HAP-1 (cell line): ENCODE measurements at places on chromosomes 1 and 21.

GRCh38 chr1:92934395-92935378 lies 26.6 kb downstream of the DIPK1A start:
- DNase-seq: peak; percentile 47

DNA sequence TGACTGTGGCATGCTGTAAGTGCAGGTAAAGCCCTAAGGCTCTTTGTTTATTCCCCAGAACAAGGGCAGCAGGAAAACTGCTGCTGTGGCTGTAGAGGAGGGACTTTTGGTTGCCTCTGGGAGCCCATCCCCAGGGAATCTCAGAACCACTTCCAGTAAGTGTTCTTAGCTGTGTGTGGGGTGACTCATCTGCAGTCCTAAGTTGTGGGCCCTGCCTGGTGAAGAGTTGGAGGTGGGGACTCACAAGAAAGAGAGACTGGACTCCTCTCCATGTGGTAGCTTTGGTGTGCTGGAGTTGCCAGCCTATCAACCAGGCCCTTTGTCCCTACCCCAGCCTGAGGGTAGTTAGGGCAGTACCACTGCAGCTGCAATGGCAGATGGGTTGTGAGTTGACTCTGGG lies 24.0 kb upstream of the DENND1B start:
- no peak for DNase-seq

DNA sequence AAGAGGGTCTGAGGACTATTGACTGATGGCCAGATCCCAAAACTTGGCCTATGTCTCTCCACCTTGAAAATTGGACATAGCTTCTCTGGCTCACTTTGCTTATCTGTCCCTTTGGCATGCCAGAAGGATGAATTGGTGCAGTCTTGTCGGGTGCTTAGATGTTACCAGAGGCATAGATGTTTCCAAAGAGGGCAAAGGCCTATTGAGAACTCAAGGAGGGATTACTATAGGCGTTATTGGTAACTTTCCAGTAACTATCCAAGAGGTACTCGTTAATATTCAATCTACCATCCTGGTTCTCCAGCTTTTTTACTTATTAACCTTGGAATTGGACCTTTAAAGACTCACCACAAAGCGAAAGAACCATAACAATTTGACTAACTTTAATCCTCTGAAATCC lies 368.3 kb upstream of the ESRRG start:
- DNase-seq: no peak

GRCh38 chr1:43052786-43053439 lies 94.2 kb upstream of the SLC2A1 start:
- DNase-seq: no peak

DNA sequence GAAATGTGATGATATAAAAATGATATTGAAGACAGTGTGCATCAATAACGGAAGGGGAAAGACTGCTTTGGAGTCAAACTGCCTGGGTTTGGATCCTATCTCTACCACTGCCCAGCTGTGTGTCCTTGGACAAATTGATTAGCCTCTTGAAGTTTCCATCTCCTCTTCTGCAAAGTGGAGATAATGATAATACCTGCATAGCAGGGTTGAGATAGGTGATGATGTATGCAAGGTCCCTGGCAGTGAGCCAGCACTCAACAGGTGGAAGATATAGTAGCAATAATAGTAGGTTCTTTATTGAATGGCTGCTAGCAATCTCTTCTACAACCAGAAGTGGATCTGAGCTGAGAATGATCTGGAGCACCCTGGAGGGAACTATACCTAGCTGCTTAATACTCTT lies 166.7 kb downstream of the MIS18A start:
- DNase-seq: no peak

DNA sequence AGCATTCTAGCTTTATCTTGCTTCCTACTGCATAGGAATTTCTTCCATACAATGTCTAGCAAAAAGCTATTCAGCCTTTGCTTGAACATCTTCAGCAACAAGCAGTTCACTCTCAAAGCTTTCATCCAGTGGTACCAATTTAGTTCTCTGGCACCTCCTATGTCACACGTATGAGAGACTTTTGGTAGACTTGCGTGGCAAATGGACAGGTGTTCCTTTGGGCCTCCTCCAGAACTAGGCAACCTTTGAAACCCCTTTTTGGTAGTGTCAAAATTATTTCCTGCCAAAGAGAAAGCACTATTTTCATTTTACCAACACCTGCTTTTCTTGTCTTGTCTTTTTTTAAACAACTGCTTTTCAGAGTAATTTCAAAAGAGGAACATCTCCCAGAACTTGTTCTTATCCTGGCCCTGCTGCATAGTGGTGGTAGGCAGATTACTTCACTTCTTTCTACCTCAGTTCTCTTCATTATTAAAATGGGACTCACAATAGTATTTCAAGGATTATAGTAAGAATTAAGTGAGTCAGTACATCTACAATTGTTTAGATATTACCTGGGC lies 122.4 kb downstream of the MAST2 start:
- no peak for DNase-seq

DNA sequence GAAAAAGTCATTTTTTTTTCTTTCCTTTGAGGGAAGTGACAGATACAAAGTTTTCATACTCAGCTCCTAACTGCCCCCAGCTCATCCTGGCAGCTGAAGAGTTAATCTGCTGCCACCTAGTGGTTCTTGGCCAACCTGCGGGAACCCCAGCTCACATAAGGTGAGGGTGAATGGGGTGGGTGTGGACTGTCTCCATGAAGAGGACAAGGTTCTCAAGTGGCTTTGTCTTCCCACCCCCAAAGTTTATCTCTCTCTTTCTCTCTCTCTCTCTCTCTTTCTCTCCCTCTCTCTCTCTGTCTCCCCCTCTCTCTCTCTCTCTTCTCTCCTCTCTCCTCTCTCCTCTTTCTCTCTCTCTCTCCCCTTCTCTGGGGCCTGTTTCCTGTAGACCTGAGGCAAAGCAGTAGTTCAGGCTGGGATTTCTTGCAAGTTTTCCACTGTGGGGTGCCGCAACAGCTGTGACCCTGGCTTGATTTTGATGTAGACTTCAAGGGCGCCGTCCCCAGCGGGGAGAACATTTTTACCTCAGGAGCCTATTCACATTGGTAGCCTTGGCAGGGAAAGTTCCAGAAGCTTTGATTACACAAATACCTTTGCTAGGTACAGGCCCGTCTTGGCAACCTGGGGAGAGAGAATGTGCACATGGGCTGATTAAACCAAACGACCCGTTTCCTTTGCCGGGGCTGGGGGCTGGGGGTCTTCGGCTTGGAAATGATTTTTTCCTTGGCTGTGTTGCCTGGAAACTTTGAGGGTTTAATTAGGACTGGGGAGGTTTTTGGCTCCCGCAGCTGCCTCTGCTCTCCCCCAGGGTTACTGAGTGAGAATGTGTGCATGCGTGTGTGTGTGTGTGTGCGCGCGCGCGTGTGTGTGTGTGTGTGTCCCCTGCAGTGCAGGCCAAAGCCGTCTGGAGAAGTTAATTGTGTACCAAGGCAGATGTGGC lies 135.9 kb downstream of the TM2D1 start:
- DNase-seq: peak; percentile 84

- DNase-seq: no peak
Measured at GRCh38 chr1:16906873-16907272, 11.1 kb downstream of the RNU1-2 start.

GRCh38 chr1:22223176-22223575 lies 80.3 kb upstream of the WNT4 start:
- DNase-seq: no peak

- no peak for DNase-seq
Measured at GRCh38 chr1:166721145-166721544, 118.1 kb upstream of the POGK start.

DNA sequence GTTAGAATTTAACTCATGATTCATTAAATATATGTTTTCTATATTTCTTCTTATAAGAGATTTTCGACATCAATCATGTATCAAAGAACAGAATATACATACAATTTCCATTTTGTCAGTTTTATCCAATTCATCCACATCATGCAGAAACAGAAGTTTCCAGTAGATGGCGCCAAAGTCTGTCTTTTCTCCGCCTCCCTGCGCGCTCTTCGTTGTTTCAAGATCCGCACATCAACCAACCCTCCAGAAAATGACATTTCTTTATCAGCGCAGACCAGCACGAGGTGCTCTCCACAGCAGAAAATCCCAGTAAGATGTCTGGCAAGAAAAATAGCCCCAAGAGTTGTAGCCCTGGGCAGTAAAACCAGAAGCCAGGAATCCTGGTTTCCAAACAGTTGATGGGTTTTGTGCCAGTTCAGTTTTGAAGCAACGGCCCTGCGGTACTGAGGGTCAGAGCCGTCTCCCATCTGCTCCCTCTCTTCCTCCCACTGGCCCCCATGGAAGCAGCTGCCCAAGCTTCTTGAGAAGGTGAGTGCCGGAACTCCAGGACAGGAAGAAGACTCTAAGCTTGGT lies 38.6 kb upstream of the GPR137B start:
- peak; percentile 66 for DNase-seq

DNA sequence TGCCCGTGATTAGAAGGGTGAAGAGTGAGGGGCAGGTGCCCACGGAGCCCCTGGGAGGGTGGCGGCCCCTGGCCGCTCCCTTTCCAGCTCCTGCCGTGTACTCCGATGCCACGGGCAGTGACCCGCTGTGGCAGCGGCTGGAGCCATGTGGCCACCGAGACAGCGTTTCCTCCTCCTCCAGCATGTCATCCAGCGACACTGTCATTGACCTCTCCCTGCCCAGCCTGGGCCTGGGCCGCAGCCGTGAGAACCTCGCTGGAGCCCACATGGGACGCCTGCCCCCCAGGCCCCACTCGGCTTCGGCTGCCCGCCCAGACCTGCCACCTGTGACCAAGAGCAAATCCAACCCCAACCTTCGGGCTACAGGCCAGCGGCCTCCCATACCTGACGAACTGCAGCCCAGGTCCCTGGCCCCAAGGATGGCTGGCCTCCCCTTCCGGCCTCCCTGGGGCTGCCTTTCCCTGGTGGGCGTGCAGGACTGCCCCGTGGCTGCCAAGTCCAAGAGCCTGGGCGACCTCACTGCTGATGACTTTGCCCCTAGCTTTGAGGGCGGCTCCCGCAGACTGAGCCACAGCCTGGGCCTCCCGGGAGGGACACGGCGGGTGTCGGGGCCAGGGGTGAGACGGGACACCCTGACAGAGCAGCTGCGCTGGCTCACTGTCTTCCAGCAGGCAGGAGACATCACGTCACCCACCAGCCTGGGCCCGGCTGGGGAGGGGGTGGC lies 22.0 kb downstream of the PANK4 start:
- no peak for DNase-seq

GRCh38 chr1:13786541-13786940 lies 86.6 kb downstream of the PRDM2 start:
- DNase-seq: no peak

- no peak for DNase-seq
Measured at GRCh38 chr1:42282024-42282579, 52.9 kb downstream of the FOXJ3 start.

DNA sequence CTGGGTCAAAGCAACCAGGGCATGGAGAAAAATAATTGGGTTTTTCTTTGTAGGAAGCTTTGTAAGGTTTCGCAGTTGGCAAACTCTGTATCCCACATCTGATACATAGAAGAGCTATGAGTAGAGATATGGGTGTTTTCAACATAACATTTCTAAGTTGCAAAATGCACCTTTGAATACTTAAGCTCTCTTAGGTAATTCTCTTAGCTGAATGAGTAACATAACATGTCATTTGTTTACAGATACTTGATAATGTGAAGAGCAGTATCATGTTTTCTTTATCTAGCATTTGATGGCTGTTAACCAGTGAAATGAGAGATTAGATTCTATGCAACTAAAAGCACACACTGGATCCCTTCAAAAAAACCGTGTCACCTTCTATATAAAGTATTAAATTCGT lies 21.6 kb downstream of the RAVER2 start:
- no peak for DNase-seq

DNA sequence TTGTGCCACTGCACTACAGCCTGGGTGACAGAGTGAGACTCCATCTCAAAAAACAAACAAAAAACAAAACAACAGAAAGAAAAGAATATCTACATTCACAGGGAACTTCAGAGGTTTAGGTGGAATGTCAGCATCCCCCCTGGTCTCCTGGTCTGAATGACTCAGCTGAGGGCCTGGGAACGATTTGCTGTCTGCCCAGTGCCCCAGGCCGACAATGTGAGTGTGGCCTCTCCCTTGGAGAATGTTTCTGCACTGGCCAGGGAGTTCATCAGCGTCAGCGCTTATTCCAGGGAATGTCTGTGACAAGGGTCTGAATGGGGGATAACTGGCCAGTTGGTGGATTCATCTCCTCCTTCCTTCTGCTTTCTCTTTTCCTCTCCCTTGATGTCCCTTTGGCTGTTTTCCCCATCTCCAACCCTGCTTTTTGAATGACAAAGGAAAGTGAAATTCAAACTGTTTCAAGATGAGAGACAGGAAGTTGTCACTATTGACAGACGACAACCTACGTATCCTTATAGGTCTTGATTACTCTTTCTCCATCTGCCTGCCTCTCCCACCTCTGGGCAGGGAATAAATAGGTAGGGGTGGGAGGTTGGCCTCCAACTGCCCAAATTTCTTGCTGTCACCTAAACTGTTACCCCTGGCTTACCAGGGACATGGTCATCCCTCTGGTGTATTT lies 213.1 kb downstream of the HHAT start:
- no peak for DNase-seq

GRCh38 chr1:3944578-3945125 lies 44.6 kb upstream of the C1orf174 start:
- no peak for DNase-seq

DNA sequence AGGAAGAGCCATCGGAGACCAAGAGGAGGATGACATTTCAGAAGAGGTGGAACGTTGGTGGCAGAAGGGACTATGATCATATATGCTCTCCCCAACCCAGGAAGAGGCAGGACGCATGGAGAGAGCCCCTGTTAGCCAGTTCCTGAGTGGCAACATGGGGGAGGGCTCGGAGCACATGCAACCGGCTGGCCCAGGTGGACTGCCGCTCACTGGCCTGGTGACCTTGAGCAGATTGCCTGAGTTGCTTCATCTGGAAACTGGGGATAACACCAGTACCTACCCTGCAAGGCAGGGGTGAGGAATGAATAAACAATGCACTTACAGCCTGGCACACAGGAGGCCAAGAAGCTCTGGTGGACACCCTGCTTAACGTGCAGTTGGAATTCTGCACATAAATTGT lies 29.0 kb downstream of the SYT6 start:
- DNase-seq: no peak

GRCh38 chr1:70072231-70072751 lies 133.1 kb downstream of the LRRC40 start:
- DNase-seq: no peak

DNA sequence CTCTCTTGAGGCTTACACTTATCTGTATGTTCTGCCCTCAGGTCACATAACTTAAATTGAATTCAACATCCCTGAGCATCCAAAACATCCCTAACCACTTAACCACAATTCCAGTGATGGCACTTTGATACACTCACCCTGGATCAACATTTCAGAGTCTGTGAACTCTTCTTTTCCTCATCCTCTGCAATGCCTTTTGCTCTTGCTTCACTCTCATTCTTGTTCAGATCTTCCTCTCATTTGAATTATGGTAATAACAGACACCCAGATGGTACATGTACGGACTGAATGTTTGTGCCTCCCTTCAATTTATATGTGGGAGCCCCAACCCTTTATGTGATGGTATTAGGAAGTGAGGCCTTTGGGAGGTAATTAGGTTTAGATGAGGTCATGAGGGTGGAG lies 33.4 kb downstream of the PTGER3 start:
- DNase-seq: no peak

DNA sequence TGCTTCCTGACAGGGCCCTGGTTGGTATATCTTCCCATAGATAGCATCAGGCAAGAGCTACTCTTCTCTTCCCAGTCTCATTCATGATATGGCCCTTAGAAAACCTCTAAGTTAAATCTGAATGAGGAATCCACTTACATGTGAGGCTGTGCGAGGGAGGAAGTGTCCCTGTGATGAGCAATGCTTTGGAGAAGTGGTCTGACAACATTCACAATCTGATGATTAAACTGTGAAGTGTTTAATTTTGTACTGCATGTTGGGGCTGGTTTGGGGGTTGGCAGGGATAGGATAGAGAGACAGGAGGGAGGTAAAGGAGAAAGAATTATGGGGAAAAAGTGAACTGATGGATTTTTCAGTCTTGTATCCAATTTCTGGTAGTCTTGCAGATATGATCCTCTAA lies 421.2 kb upstream of the DAB1 start:
- no peak for DNase-seq
